ENCODE measurements at places on chromosomes 16 and 17.

DNA sequence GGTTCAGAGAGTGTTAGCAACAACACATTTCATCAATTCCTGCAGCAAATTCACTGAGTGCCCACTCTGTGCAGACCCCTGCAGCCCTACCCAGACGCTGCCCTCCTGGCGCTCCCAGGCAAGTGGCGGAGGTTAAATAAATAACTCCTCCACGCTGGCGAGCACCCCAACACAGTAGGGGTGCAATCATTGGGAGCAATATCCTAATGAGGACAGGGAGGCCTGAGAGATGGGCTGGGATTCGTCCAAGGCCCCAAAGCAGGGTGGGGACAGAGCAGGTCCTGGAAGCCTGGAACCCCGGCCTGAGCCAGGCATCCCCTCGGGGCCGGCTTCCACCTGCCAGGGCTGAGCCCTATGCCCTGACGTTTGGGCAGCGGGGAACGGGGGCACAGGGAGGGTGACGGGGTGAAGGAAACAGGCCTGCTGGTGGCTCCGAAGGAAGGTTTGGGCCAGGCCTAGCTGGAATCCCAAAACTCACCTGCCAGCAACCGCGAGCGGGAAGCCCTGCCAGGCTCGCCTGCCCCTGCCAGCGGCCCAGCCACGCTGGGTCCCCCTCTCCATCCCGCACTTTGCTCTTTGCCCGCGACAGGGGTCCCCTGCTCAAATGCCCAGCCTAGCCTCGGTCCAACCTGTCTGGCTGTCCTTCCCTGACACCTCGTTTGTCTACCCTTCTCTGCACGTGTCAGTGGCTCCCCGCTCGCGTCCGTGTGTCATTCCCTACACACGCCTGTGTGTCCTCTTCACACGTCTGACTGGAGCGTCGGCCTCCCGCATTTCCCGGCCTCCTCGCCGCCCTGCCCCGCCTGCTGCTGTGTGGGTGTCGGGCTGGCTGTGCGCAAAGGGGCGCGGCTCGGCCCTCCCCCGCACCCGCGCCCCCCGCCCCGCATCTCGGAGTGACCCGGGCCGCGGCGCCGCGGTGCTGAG lies 721 bp upstream of the BEAN1 start:
- no peaks in the 10 kb centered on the region for H3K36me3 ChIP-seq
- peak overlapping the region; percentile 45 for H3K4me3 ChIP-seq
- DNase-seq = no peak
- H3K27me3 ChIP-seq = 0 out of 2 replicates have a peak, but pooled peaks cover 3% of the 10 kb centered on the region
- H3K4me1 ChIP-seq = no peaks in the 10 kb centered on the region

- no peaks in the 10 kb centered on the region for H3K27me3 ChIP-seq
- no peak overlapping the region for H3K27ac ChIP-seq
- no peaks in the 10 kb centered on the region for H3K4me1 ChIP-seq
- no peak overlapping the region for H3K4me3 ChIP-seq
Measured at GRCh38 chr16:87416826-87417527, 24.8 kb downstream of the MAP1LC3B start.

- no peak overlapping the region for H3K4me3 ChIP-seq
- no peaks in the 10 kb centered on the region for H3K36me3 ChIP-seq
- H3K27me3 ChIP-seq = peaks cover 5% of the 10 kb centered on the region
- no peak overlapping the region for H3K27ac ChIP-seq
- no peaks in the 10 kb centered on the region for H3K4me1 ChIP-seq
Measured at GRCh38 chr17:57432507-57433277, 176.4 kb downstream of the MSI2 start.

DNA sequence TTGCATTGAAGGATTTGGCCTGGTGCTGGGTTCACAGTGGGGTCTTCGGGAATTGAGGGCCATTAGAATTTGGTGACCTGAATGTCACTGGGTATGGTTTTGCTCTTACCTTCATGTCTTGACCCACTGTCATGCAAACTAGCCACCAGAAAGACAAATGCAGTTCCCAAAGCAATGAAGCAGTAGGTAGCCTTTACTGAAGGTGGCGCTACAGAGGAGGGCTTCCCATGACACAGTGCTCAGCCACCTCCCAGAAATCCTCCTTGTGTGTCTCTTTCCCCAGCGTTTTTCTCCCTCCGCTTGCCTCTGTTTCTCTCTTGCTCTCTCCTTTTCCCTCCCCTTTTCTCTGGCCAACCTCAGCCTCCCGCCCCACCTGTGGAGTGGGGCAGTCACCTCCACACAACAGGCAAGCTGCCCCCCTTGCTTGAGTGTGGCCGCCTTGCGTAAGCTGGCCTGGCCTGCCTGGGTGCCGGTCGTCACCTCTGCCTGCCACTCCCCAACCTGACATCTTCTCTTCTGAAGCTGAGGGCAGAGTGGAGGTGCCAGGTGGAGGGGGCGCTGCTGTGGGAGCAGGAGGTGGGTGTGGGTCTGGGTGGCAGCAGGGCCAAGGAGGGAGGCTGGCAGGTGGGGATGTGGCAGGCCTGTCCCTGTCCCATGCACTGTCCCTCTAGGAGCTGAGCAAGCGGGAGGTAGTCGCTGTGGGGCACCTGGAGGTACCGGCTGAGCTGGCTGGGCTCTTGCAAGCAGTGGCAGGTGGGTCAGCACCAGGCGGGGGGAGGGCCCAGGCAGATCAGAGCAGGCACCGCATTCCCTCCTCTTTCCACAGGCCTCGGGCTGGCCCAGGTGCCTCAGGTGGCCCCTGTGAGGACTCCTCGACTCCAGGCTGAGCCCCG lies 34.7 kb downstream of the MYO15A start:
- no peak overlapping the region for H3K4me3 ChIP-seq
- H3K36me3 ChIP-seq = no peaks in the 10 kb centered on the region

DNA sequence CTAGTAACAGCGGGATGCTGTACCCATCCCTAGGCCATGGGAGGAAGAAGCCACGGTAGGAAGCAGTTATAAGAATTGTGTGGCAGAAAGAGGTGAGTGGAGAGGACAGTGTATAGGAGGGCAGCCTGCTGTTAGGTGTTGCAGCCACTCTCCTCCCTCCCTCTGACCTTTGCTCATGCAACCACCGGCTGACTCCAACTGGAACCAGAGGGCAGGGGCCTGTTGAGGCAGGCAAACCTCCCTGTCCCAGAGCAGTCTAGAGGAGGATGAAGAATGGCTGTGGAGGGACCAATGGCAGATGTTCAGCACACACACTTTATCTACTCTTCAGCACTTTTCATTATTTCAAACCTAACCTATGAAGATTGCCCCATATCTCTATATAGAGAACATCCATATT lies 2.2 kb downstream of the TXNL4B start:
- no peak for DNase-seq
- peaks cover 26% of the 10 kb centered on the region for H3K4me1 ChIP-seq
- no peak overlapping the region for H3K27ac ChIP-seq

DNA sequence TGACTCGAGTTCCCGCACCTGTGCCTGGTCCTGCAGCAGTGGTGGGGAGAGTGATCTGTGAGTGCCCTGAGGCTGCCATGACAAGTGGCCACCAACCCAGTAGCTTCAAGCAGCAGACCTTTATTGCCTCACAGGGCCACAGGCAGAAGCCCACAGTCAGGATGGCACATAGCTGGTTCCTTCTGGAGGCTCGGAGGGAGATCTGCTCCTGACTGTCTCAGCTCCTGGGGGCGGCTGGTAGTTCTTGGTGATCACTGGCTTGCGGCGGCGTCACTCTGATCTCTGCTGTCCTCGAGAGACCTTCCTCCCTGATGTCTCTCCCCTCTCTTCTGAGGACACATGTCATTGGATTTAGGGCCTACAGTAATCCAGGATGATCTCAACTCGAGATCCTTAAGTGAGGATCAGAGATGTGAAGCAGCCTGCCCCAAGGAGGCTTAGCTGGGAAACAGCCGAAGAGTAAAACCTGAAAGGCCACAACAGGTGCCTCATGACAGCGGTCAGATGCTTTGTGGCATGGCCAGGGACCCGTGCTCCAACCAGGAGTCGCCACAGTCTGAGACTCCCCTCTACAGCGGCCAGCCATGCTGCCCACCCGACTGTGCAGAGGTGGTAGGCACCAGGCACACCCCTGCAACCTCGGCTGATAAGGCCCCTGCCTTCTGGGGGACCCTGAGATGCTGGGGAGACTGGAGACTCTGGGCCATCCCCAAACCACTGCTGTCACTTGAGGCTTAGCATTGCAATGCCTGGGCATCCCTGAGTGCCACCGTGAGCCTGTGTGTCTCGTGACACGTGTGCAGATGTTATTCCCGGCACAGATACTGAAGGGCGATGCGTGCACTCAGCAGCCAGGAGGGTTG lies 30.0 kb upstream of the SLC38A10 start:
- H3K27ac ChIP-seq = no peak overlapping the region
- no peaks in the 10 kb centered on the region for H3K36me3 ChIP-seq
- H3K27me3 ChIP-seq = no peaks in the 10 kb centered on the region
- DNase-seq = no peak
- H3K4me1 ChIP-seq = peaks cover 29% of the 10 kb centered on the region

DNA sequence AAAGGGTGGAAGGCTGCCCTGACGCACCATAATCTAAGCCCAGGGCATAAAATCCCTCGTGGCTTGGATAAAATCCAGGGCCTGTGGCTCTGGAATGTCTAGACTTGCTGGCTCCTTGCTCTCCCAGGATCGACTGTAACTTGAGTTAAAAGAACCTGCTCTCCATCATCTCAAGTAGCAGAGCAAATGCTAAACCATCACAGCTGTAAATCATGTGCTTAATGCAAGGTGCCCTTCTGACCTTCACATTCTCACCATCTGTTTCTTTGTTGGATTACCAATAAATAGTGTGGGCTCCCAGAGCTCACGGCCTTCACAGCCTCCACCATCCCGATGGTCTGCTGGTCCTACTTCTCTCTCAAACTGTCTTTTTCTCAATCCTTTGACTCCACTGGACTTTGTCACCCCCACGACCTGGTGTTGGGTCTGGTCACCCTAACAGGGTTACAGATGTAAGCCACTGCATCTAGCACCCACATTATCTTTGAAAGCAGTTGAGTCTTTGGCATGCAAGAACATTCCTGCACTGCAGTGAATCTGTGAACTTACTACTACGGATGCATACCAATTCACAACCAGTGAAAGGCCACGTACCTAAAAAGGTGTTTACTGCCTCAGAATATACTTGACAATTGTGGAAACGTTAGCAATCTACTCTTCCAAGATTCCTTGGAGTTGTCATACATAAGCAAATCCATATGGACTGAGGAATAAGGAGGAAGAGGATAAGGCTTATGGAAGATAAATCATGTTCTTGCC lies 15.3 kb downstream of the RSL1D1 start:
- H3K27me3 ChIP-seq = no peaks in the 10 kb centered on the region
- DNase-seq = no peak
- H3K4me3 ChIP-seq = no peak overlapping the region

- H3K27ac ChIP-seq = no peak overlapping the region
- H3K36me3 ChIP-seq = no peaks in the 10 kb centered on the region
- H3K4me1 ChIP-seq = no peaks in the 10 kb centered on the region
- peaks cover 26% of the 10 kb centered on the region for H3K27me3 ChIP-seq
Measured at GRCh38 chr16:77674888-77675287, 47.4 kb upstream of the NUDT7 start.

DNA sequence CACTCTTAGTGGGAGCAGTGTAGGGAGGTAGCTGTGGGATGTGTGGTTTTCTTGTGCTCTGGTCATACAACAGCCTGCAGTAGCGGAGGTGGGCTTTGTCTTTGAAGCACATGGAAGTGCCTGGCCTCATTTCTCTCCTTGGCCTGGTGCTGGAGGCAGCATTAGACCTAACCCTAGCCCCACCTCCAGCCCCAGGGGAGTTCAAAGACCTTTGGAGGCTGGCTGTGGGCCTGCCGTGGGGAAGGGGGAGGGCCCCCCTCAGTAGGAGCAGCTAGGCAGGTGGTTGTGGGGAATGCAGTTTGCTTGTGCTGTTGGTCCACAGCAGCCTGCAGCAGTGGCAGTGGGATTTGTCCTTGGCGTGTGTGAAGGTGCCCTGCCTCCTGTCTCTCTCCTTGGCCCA lies 91.7 kb downstream of the BCAS3 start:
- no peaks in the 10 kb centered on the region for H3K4me1 ChIP-seq
- H3K27me3 ChIP-seq = no peaks in the 10 kb centered on the region
- H3K4me3 ChIP-seq = no peak overlapping the region
- H3K27ac ChIP-seq = no peak overlapping the region
- no peak for DNase-seq

GRCh38 chr16:84520725-84521496 lies 16.5 kb upstream of the MEAK7 start:
- no peaks in the 10 kb centered on the region for H3K36me3 ChIP-seq
- no peaks in the 10 kb centered on the region for H3K27me3 ChIP-seq
- no peak overlapping the region for H3K4me3 ChIP-seq
- H3K4me1 ChIP-seq = 0 out of 2 replicates have a peak, but pooled peaks cover 6% of the 10 kb centered on the region

DNA sequence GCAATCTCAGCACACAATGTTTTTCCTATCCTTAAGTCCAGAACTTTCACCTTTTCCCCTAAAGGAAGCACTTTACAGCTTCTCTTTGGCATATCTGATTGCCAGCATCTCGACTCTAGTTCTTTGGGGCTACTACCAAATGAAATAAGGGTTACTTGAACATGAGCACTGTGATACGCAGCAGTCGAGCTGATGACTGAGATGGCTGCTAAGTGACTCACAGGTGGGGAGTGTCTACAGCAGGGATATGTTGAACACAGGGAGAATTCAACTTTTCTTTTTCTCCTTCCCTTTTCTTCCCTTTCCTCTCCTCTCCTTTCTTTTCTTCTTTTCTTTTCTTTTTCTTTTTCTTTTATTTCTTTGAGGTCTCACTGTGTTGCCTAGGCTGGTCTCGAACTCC lies 334.8 kb downstream of the MAF start:
- no peaks in the 10 kb centered on the region for H3K4me1 ChIP-seq
- peaks cover 22% of the 10 kb centered on the region for H3K27me3 ChIP-seq
- no peak for DNase-seq
- no peak overlapping the region for H3K4me3 ChIP-seq
- no peaks in the 10 kb centered on the region for H3K36me3 ChIP-seq

DNA sequence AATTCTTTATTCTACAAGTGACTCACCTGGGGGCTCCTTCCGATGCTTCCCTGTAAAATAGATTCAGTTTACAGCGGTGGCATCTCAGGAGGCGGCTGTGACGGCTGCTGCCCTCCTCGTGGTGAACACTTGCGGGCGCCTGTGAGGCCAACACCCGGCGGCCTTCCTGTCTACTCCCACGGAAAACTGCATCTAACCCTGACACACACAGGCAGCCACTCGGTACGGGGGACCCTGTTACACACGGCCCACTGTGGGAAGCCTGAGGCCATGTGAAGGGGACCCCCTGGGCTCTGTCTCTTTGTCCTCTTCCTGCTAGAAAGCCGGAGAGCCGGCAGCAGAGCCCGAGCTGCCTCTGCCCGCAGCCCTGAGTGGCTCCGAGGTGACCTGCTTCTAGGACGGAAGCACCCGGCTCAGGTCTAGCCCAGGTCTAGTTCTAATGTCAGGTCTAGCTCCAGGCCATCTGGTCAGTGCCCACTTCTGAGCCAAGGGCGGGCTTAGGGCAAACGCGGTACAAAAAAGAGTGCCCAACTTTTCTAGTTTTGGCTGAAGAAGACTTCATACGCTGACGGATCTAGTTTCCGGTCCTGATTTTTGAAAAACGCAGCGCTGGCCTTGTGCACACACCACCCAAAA lies 159.4 kb downstream of the ENGASE start:
- DNase-seq = no peak
- H3K27ac ChIP-seq = no peak overlapping the region
- H3K36me3 ChIP-seq = no peaks in the 10 kb centered on the region
- peaks cover 92% of the 10 kb centered on the region for H3K27me3 ChIP-seq
- H3K4me1 ChIP-seq = no peaks in the 10 kb centered on the region
- H3K4me3 ChIP-seq = no peak overlapping the region

Data from PC-9 (cell line).